ENCODE measurements at places on chromosomes 1 and 21.

DNA sequence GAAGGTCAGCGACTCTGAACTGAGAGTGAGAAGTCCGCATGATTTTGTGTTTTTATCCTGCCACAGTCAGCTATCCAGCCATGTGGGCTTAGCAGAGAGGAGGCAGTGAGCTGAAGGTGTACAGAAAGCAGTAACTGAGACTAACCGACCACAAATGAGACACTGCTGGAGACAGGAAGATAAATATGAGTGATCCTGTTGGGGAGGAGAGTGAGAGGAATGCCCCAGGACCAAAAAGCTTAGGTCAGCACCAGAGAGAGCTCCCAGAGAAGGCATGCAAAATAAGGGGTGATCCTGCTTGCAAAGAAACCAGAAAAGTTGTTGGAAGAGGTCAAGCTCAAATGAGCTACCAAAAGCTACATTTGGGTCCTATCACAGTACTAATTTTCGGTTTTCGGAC is 63.7 kb downstream of the HLCS start:
- no peak for DNase-seq

DNA sequence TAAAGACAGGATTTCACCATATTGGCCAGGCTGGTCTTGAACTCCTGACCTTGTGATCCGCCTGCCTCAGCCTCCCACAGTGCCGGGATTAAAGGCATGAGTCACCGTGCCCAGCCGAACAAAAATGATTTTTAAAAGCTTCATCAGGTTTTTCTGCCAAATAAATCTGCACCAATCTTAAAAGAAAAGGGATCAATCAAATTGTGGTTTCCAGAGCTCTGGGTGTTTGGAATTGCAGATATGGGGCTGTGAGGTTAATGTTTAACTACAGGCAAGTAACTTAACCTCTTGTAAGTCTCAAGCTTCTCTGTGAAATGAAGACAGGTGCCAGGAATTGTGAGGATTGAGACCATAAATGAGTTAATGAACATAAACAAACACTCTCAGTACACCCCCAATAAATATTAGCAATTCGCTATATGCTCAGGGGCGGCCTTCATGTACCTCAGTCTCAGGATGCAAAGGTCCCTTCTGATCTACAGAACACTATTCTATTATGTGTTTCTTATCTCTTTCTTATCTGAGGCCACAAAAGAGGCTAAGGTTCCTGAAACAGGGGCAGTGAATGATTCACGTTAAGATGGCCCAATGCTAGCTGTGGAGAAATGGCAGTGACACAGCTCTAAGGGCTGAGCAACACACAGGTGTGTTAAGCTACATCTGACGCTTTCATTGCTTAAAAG is 7.1 kb upstream of the GNPAT start:
- no peak for DNase-seq

GRCh38 chr1:193545171-193545570 is 358.8 kb upstream of the B3GALT2 start:
- DNase-seq: no peak

- DNase-seq: no peak
Measured at GRCh38 chr1:163509114-163509513, 187.4 kb downstream of the NUF2 start.

DNA sequence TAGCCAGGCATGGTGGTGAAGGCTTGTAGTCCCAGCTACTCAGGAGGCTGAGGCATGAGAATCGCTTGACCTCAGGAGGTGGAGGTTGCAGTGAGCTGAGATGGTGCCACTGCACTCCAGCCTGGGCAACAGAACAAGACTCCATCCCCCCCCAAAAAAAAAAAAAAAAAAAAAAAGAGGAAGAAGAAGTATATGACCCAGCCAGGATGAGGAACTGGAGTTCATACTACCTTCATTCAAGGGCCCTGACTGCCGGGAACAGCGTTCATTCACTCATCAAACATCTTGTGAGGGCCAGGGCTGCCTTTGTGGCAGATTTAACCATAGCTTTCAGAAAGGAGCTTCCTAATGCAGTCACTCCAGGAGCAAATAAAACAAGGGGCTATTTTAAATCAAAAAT is 127.6 kb downstream of the MRPS6 start:
- no peak for DNase-seq

GRCh38 chr1:39988618-39989343 is 33.8 kb downstream of the MFSD2A start:
- DNase-seq: peak; percentile 77

DNA sequence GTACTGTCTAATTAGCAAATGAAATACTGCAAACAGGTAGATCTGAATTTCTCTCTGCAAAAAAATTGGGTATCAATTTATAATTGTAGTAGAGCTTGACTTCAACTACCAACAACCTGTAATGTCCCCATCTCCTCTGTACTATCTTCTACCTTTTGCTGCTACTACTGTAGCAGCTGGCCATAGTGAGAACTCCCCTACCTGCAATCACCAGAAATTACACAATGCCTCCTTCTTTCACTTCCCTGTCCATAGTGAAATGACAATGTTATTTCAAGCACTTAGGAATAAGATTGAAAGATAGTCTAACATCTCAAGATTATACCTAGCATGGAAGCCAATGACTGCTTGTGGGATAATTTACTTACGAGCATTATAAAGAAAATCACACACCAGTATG is 100.4 kb downstream of the ACBD6 start:
- no peak for DNase-seq

DNA sequence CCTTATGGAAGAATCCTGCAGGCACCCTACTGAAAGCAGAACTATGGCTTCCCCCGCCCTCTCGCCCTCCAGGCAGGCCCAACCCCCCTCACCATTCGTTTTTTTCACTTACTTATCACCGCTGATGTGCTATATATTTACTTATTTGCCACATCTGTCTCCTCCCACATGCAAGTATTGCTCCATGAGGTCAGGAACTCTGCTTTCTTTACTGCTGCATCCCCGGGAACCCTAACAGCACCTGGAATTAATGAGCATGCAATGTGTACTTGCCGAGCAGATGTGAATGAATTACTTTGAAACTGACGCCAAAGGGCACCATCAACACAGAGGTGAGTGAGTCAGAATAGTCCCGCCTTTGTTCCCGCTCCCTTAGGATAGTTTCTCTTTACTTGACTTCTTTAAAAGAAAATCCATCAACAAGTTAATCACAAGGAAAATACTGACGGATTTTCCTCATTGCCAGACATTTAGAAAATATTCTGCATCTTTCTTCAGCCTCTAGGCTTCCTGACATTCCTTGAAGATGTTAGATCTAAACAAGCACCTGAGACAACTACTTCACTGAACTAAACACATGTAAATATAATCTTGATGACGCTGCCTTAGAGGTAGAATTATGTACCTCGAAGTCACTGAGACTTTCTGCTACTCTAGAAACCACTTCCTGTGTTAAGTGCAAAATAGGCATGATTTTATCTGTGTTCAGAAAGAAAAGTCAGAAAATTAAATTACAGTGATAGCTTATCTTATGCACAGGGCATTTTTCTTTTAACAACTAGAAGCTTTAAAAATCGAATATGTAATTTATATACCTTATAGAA is 17.5 kb upstream of the RAB4A start:
- no peak for DNase-seq

GRCh38 chr1:227422581-227422980 is 104.3 kb upstream of the CDC42BPA start:
- DNase-seq: no peak

- no peak for DNase-seq
Measured at GRCh38 chr1:187641463-187641862, 812.7 kb downstream of the PLA2G4A start.

DNA sequence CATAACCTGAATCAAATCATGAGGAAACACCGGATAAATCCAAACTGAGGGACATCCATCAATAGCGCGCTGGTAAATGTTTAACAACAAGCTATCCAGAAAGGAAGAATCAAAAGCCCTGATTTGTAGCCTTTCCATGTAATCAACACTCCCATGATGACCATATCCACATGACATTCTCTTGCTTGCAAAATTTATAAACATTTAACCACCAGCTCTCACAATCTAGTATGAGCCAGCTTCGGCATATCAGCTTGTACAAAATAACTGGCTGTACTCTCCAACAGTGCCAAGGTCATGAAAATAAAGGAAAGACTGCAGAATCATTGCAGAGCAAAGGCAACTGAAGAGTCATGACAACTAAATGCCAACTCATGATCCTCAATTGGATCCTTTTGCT is 15.7 kb downstream of the HSD11B1 start:
- no peak for DNase-seq

Data from ureter (tissue), 1 donor.